ENCODE measurements at places on chromosomes 1 and 21.

- peak; percentile 69 for DNase-seq
Measured at GRCh38 chr1:32413507-32414185, 19.4 kb upstream of the BSDC1 start.

DNA sequence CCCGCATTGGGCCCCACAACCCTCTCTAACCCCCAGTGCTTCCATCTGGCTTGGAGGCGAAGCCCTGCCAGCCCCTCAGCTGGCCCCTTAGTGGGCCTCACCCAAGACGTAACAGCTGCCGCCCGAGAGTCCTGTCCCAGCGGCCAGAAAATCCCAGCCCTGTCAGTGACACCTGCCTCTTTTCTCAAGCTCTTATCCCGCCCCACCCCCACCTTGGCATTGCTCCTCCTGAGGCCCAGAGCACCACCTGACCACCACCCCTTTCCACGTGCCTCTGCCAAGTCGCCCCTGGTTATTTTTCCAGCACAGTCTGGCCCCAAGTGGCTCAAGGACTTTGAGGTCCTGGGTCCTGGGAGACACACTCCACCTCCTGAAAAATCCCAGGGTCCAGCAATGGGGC is 5.9 kb upstream of the CTRC start:
- DNase-seq, result no peak

DNA sequence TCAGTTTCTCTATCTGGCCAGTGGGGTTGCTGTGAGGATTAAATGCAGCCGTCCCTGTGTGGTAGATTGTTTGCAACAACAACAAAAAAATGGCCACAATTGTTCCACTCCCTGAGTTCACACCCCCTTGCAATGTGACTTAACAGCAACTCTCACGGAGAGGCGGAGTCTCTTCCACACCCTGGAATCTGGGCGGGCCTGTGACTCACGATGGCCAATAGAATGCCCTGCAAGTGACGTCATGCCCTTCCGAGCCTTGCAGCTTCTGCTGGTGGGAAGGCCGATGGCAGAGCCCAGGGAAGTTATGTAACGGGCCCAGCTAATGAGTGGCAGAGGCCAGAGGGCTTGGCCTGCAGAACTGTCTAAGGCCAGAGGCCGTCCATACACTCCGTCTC is 87.9 kb downstream of the RIPK4 start:
- peak; percentile 2 for DNase-seq

- no peak for DNase-seq
Measured at GRCh38 chr1:234619071-234619480, 9.1 kb upstream of the IRF2BP2 start.

GRCh38 chr1:180691322-180691913 is 59.6 kb downstream of the XPR1 start:
- no peak for DNase-seq

- peak; percentile 28 for DNase-seq
Measured at GRCh38 chr1:205285381-205286101, 36.0 kb downstream of the NUAK2 start.

GRCh38 chr1:244664353-244664752 is 11.4 kb downstream of the DESI2 start:
- no peak for DNase-seq
